Activated CD4-positive, alpha-beta T cell treated with anti-CD3 and anti-CD28 coated beads, Interleukin-2, Interleukin-4, amounts not matched to agents 100 ng/mL and 50 ng/mL, durations not matched to agents 16 hours and 8 hours (primary cell): ENCODE measurements at places on chromosomes 7 and 10.

DNA sequence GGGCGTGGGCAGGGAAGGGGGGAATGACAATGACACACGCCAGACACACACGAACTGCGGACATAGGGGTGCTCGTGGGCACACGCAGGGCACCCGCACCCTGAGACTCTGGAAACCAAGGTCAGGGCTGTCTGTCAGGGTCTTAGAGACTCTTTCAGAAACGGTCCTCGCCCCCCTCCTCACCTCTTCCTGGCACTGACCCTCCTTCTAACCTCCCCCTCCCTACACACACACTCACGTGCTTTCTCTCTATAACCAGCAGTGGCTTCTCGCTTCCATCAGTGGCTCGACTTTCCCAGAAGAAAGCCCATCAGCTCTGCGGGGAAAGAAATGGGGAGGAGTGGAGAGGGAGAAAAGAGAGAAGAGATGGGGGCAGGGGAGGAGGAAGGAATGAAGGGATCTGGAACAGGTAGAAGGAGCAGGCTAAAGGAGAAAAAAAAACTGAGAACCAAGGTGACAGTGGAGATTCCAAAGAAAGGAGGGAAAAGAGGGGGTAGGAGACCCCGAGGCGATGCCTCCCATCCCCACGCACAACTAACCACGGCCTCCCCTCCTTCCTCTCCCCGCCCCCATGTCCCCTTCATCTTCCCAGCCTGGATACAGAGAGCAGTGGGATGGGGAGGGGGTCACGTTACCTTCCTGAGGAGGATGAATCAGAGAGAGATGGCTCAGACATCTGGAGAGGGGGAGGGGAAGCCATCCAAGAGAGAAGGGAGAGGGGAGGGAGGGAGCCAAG lies 1.7 kb upstream of the VGF start:
- DNase-seq: no peak

GRCh38 chr7:29042824-29043231 lies 84.7 kb upstream of the TRIL start:
- no peak for DNase-seq

DNA sequence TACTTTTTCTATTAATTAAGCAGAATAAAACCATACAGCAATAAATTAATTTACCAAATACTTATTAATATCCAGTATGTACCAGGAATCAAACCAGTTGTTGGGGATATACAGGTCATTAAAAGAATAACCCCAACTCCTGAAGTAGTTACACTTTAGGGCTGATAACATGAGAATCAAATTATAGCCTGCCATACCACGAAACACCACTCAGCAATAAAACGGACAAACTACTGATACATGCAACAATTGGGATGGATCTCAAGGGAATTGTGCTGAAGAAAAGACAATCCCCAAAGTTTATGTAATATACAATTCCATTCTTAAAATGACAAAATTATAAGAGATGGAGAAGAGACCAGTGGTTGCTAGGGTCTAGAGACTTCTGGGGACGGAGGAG lies 22.7 kb downstream of the MCMBP start:
- DNase-seq: no peak

DNA sequence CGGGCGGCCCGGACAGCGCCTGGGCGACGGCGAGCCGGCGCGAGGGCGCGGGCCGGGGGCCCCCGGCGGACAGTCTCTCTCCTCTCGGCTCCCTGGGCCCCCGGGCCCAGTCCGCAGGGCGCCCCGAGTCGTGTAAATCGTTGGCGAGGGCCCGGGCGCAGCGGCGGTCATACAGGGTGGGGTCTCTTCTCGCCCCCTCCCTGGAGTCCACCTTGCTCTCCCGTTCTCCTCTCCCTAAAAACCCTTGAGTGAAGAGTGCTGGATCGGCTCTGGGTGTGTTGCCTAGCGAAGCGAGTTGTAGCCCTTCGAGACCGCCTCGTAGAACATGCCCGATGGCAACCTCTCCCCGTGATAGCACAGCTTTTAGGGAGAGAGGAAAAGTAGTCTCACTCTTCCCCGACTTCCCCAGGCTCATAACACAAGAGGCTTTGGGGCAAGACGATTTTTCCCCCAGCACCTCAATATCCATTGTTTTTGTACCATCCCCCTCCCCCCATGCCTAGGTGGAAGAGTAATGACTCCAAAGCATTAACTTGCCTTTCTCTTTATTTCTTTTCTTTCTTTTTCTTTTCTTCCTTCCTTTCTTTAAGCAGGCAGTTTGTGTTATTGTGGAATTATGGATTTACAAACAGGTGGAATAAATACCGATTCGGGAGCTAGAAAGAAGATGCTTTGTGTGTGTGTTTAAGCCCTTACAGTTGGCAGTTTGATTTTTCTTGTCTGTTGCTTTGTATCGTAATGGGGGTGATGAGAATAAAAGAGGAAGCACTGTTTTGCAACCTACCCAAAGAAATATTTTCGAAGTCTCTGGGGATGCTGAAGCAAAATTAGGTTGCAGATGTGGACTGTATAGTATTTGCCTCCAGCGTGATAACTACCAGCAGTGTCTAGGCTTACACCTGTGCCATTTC lies 822 bp downstream of the SHOC2 start:
- no peak for DNase-seq

DNA sequence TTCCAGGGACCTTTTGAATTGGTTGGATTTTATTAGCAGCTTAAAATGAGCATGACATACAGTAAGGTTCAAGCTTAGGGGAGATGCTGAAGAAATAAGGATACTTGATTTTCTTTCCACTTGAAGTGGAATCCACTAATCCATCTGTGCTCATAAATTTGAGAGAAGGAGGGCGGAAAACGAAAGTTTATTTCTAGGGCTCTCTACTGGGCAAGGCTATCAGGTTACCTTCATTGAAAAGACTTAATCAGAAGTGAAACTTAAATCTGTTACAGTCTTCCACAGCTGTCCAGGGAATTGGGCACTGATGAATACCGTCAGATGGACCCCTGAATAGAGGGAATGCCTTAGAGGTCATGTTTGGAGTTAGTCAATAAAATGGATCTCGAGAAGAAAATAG lies 21.8 kb downstream of the AUTS2 start:
- DNase-seq: no peak

- no peak for DNase-seq
These were observed 47.5 kb downstream of the INHBA start for GRCh38 chr7:41655426-41655825.

GRCh38 chr7:37009125-37009675 lies 284.9 kb upstream of the AOAH start:
- DNase-seq: no peak

DNA sequence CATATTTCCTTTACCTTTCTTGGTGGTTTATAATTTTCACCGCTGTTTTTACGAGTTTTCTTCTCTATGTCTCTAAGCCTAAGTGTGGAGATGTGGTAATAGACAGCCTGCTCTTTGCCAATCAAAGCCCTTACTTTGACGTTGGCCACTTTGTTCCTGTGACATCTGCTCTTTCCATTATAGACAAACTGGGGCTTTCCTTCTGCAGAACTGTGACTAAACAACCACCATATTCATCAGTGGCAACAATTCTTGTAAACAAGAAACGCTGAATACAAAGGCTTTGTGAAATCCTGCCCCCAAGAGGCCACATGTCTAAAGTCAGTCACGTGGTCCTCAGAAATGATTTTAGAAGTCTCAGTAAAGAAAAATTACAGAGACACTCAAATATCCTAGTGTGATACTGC lies 59.6 kb upstream of the CAPZA2 start:
- DNase-seq: peak; percentile 46

DNA sequence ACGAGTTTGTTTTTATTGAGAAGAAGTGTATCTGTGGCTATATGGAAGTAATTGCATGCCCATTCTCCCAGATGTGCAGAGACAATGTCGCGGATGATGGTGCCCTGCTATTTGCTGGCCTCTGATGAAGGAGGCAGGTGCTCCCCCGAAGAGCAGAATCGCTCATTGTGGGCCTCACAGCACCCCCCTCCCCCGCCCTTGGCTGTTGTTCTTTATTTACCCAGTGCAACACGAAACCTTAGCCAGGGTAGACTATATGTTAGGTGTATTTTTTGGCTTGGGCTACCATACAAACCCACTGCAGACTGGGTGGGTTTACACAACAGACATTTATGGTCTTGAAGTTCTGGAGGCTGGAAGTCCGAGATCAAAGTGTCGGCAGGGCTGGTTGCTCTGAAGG lies 3.4 kb upstream of the ADCY1 start:
- no peak for DNase-seq

DNA sequence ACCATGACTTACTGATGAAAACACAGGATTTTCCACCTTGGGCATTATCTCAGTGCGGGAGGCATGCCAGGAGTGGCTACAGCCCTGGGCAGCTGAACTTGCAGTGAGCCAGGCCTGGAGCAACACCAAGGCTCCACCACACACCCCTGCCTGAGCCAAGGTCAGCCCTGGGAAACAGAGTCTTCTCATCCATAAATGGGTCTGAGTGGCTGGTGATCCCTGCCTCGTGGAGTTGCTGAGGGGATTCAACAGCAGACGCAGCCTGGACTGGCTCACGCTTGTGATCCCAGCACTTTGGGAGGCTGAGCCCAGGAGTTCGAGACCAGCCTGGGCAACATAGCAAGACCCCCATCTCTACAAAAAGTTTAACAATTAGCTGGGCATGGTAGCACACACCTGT lies 32.2 kb downstream of the SPOCK2 start:
- no peak for DNase-seq

DNA sequence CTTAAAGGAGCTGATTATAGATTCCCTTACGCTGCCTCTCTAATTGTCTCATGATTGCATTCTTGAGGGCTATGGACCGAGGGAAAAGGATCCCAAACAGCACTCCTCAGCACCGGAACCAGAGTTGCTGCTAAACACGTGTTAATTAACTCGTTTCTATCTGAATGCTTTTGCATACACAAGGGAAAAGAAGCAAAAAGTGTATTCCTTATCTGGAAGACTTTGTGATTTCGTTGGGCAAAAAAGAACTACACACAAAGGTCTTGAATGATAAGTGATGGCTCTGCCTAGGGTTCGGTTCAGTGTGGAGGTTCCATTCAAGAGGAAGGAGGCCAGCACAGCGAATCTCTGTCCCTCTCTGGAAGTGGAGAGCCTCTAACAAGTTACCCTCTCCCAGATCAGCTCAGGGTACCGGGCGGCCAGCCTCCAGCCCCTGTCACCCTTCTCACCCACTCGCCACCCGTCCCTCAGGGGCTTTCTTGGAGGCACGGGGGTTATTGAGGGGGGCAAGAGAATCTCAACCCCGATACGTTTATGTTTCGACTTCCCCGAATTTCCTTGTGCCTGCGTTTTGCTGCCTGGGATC lies 515 bp upstream of the SLC4A2 start:
- no peak for DNase-seq

DNA sequence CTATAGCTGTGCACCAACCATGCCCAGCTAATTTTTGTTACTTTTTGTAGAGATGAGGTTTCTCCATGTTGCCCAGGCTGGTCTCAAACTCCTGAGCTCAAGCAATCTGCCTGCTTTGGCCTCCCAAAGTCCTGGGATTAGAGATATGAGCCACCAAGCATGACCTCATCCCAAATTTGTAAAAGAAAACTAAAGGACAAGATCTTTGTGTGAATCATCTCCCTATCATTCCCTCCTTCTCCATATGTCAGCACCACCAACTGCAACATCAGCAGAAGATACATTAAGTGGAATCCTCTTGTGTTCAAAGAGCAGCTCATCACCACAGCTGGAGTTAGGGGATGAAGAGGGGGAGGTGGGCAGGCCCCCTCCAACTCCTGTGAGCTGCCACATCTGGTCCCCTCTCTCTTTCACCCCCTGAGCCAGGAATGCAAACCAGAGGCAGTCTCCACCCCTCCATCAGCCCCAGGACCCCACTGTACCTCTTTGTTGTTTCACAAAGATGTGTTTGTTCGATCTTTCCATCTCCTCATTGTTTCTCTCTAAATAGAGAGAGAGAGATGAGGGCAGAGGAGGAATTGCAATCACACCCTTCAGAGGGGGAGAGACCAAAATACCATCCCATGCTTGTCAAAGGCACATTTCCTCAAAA lies 47.3 kb upstream of the PIP4K2A start:
- DNase-seq: no peak

DNA sequence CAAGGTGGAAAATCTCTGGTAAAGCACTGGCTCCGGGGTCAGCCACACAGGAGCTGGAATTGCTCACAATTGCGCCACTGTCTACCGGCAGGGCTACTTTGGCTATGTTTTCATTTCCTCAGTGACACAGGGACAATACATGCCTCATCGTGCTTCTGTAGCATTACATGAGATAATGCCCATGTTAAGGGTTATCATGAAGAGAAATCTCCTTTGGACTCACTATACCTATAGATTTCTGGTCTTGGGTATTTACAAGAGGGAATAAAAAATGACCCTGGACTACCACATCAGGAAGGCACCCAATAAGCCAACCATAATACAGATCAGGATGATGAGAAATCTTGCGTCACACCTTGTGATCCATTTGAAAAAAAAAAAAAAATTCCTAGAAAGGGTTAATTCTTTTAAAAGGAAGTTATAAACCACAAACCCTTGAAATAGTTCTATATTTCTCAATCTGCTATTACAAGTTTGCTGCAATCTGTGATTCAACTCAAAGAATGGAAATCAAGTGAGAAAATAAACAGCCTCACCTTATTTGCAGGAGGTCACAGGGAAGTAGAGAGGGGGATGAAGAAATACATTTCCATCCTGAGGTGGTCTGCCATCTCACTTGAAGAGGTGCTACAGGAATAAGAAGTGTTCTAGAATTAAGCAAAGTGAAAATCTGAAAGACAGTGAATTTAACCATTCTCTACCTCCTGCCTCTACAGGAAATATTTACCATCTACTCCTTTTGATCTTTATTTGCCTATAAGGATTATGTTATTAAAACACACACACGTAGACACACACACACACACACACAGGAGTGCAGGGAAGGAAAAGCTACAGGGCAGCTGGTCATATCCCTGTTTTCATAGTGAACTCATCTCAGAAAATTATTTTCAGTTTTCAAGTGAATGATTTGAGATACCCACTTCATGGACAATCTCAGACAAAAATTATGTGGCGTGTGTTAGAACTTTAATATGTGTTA lies 231.3 kb upstream of the CELF2 start:
- DNase-seq: no peak

- no peak for DNase-seq
These were observed 19.1 kb downstream of the DNAJB12 start for GRCh38 chr10:72335394-72336258.

DNA sequence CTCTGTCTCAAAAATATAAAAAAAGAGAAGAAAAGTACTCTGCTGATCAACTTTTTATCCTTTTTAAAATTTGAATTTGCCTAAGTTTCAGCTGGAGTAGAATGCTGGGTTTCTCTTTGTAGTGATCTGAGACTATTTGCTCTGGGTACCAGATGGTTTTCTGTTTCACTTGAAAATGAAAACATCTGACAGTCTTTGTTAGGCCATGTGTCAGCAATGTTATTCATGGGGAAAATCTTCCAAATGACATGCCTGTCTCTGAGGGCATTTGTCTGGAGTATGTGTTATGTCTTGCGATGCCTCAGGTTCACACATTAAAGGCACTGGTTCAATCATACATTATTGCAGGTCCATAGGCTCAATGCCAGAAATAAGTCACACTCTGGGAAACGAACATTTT lies 175.3 kb upstream of the TMEM229A start:
- no peak for DNase-seq

- DNase-seq: no peak
These were observed 4.8 kb downstream of the MINDY4 start for GRCh38 chr7:30775992-30776391.
